ENCODE measurements at places on chromosomes 12 and 14. TPM values are rescaled to one million over a fixed set of nuclear protein-coding genes. Genes with fewer than 3 reads are reported as not detected.

DNA sequence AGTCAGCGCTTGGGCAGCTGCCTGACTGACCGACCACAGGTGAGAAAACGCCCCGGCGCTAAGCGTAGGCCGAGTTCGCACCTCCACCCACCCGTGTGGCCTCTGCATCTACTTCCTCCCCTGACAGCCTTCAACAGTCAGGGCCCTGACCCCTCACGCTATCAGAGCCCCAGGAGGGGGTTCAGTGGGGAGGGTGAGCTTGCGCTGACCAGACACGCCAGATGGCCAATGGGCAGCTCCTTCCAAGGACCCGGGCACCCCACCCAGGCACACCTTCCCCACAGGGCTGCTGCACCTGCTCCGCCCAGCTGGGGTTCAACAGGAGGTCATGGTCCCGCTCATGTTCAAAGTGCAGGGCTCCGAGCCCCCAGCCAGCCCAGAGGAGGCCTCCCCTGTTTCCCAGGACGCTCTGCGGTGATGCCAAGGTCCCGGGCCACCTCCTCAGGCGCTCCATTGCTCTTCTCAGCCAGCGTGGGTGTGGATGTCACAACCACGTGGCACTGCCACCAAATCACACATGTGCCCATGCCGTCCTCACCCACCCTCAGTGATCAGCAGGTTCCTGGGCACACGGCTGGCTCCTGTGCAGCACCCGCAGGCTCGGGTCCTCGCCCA, 48.7 kb upstream of the BCL11B start:
- no peak for DNase-seq
- H3K27me3 ChIP-seq: no peaks in the 10 kb centered on the region
- no peaks in the 10 kb centered on the region for H3K36me3 ChIP-seq
- H3K4me1 ChIP-seq: no peaks in the 10 kb centered on the region
- no peak overlapping the region for H3K27ac ChIP-seq
- no peak overlapping the region for H3K4me3 ChIP-seq

DNA sequence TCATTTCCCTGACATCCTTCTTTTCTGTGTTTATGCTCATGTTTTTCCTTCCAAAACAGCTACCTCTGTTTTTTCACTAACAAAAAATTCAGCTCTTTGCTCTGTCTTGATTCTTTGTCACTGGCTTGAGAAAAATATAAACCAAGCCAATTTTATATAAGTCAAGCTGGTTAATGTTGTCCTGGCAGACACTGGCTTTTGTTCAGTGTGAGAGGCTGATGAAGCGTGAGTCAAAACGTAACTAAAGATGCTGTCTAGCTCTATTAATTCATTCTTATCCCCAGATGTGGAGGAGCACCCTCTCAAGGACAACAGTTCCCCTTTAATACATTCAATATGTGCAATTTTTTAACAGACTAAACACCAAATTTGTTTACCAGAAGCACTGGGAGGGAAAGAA, 15.8 kb downstream of the TSPAN8 start:
- no peak overlapping the region for H3K4me3 ChIP-seq
- DNase-seq: no peak
- H3K27me3 ChIP-seq: no peaks in the 10 kb centered on the region
- no peaks in the 10 kb centered on the region for H3K4me1 ChIP-seq

DNA sequence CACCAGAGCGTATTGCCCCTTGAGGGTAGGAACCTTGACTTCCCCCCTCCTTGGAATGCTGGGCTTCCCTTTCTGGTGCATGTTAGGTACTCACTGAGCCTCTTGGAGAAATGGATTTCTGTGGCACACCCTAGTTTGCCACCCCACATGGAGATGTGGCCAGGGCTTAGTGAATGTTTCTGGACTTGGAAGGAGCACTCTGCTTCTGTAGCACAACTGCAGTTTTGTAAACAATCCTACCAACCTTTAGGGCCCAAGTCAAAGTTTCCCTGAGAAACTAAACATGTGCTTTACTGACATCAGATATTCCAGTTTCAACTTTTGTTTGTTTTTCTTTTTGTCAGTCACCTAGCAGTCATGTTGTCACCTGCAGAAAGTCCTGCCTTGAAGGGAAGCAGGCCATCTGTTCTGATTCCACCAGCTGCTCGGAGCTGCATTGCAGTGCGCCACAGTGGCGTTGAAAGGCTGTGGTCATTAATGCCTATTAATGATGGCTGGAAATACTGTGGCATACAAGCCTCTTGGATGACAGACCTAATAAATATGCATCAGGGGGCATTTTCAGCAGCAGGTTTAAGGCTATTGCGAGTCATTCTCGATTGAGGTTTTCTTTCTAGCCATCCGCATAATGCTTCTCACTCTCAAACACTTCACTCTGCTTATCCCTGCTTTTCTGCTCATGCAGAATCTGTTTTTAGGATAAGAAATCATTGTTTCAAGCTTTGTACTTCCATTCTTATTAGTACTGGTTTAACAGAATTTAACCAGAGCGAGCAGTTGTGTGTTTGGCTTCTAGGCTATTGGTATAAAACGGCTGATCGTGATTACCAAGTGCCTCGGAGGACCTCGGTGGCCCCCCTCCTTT, 7.8 kb downstream of the PELI2 start:
- no peaks in the 10 kb centered on the region for H3K36me3 ChIP-seq
- H3K4me3 ChIP-seq: no peak overlapping the region

- DNase-seq: no peak
- no peak overlapping the region for H3K27ac ChIP-seq
- H3K4me1 ChIP-seq: no peaks in the 10 kb centered on the region
- H3K4me3 ChIP-seq: no peak overlapping the region
- peaks cover 12% of the 10 kb centered on the region for H3K36me3 ChIP-seq
- H3K27me3 ChIP-seq: no peaks in the 10 kb centered on the region
Observed at GRCh38 chr12:121439715-121440114, 39.8 kb downstream of the RNF34 start.

DNA sequence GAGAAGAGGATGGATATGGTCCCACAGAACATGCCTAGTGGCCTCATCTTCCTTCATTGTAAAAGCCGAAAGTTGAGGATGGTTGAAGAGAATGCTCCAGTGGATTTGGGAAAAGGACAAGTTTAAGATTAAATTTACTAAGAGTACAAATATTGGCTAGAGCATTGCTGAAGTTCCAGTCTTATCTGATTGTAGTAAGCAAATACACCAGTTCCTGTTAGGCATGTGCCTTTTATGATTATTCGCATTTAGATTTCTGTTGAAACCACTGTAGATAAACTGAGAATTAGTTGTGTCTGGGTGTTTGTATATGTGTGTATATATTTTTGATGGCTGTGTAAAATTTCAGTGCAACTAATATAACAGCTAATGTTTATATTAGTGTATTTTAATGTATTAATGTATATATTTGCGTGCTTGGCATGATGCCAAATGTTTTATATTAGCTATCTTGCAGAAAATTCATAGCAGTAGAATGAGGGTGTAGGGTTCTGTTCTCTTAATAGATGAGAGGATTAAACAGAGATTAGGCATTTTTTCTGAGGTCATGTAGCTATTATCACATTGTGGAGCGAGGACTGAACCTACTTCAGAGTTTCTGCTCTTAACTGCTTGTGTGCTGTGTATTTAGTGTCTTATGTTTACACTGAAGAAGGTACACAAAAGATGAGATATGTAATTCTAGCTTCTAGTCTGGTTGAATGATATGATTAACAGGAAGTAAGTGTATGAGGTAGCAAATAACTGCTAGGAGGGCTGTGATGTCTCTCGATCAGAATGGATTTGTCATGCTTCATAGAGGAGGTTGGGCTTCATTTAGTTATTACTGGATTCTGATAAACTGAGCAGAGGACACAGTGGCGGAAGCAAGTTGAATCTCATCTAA, 21.1 kb downstream of the FKBP3 start:
- no peaks in the 10 kb centered on the region for H3K4me1 ChIP-seq
- H3K4me3 ChIP-seq: no peak overlapping the region
- no peaks in the 10 kb centered on the region for H3K27me3 ChIP-seq
- no peak for DNase-seq
- peaks cover 65% of the 10 kb centered on the region for H3K36me3 ChIP-seq

DNA sequence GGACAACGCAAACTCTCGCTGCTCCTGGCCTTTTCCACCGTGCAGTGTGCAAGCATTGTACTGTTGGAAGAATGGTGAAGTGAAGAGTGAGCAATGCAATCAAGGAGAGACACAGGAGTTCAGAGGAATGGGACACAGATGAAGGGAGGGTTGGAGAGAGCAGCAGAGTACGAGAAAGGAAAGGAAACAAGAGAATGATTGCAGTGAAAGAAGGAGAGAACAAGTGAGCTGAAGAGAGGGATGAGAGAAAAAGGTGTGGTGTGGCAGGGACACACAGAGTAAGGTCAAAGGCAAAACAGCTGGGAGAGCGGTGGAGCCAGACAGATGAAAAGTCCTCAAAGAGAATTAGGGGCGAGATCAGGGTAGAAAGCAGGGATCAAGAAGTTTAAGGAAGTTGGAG, 13.0 kb downstream of the CACNB3 start:
- H3K4me3 ChIP-seq: no peak overlapping the region
- H3K4me1 ChIP-seq: no peaks in the 10 kb centered on the region
- H3K27me3 ChIP-seq: no peaks in the 10 kb centered on the region

The DBX2 gene
- not detected for polyA plus RNA-seq

All from B cell (primary cell).